ENCODE measurements at places on chromosomes 13 and 19.
A peak's percentile ranks its signal among the peaks of the same experiment; 100 is the strongest.

GRCh38 chr13:106302011-106302410 lies 233.5 kb downstream of the EFNB2 start:
- DNase-seq: no peak

DNA sequence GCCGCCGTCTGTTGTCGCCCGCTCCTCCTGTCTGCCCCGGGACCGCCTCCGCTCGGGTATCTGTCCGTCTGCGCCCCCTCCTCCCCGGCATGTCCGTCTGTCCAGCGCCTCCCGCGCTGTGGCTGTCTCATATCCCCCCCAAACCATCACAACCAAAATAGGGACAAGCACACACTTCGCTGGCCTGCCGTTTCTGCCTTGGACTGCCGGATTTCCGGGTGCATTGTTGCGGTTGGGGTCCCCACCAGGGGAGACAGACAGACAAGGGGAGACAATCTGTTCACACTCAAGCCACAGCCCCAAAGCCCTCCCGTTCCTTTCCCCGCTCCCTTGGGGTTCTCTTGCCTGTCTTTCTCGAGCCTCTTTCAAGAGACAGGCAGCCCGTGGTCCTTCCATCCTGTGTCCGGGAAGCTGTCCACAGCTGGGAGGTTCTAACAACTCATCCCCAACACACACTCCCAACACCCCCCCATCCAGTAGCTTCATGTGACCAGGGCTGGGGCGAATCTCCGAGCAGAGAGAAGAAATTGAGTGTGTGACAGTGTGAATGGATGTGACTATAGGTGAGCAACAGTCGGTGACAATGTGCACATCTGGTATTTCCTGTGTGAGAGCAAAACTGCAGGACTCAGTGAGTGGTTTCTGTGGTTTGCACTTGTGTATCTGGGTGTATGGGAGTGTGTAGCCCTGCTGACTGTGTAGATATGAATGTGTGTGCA lies 16.5 kb upstream of the FOSB start:
- DNase-seq: no peak

DNA sequence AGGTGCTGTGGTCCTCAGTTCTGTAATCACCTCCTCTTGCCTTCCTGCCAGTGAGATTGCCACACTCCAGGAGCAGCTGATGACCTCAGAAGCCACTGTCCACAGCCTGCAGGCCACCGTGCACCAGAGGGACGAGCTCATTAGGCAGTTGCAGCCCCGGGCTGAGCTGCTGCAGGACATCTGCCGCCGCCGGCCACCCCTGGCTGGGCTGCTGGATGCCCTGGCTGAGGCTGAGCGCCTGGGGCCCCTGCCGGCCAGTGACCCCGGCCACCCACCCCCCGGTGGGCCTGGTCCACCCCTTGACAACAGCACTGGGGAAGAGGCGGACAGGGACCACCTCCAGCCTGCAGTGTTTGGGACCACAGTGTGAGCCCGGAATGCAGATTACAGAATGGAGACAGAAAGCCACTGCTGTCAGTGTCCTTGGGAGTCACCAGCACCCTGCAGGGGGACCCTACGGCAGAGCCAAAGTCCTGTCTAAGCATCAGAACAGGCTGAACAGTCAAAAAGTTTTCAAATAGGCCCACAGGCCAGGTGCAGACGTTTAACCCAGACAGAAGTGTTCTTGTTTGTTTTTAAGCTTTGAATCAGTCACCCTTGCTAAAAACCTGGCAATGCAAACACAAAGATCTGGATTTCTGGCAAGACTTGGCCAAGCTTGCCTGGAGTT lies 4.2 kb downstream of the VMAC start:
- DNase-seq: no peak

DNA sequence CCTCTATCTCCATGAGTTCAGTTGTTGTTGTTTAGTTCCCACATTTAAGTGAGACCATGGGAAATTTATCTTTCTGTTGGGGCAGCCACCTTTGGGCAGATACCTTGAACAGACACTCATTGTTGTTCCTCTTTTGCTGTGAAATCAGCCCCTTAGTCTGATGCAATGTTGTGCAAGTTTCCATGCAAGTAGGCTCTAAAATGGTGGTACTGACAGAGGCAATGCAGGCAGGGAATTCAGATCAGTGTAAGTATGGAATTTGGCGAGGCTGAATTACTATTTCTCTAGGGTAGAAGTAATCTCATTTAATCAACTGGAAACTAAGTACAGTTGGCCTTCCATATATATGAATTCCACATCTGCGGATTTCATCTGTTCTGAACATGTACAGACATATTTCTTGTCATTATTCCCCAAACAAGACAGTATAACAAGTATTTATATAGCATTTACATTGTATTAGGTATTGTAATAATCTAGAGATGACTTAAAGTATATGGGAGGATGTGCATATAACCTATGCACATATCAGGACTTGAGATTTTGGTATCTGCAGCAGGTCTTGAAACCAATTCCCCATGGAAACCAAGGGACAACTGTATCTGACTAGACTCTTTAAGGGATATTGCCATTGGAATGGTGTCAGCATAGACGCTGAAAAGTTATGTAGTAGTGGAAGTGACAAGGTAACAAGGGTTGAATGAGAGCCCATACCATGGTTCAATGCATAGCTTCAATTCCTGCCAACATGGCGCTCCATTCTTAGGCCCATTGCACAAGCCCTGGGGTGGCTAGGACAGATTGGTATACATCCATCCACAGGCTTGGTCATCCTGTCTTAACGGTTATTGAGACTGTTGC lies 281.5 kb upstream of the HTR2A start:
- no peak for DNase-seq

DNA sequence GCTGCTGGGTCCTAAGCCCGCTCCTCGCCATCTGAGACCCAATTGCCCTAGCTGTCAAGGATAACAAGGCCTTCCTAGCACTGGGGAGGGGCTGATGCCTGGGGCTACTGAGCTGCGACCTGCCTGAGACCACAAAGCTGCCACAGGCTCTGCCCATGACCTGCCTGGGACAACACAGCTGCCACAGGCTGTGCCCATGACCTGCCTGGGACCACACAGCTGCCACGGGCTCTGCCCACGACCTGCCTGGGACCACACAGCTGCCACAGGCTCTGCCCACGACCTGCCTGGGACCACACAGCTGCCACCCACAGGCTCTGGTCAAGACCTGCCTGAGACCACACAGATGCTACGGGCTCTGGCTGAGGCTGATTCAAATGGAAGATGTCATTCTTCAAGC lies 54.8 kb downstream of the EPS15L1 start:
- no peak for DNase-seq

DNA sequence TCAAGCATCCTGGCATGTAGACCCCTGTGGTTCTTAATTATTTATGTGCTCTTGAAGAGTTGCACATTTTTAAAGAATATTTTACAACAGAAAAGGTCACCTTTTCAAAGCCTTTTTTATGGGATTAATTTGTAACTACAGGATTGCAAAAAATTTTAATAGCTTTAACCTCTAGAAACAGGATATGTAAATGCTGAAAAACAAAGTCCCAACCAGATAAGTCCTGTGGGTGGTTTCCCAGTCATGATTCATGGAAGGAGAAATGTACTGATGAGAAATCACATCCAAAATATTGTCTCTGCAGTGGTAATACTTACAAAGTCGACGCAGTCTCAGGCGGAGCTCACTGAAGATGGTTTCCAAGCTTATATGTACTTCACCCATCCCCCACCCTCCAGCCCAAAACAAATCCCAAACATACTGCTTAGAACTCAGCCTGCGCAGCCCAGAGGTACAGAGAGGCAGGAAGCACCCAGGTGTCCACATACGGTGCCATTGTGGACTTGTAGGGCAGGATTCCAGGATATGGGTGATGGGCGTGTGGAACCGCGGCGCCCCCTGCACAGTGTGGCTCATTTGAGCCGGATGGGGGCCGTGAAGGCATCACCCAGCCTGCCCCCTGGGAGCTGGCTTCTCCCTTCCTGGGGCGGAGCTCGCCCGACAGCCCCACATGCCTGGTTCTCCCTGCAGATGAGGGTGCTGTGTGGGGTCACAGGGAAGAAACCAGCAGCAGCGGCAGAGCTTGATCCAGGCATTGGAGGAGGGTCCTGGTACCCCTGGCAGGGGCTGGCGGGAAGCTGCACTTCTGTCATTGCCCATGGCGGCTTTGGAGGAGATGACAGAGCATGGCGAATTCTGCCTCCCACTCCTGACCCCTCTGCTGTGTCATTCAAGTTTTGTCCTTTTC lies 101.2 kb downstream of the ATP11A start:
- DNase-seq: no peak

DNA sequence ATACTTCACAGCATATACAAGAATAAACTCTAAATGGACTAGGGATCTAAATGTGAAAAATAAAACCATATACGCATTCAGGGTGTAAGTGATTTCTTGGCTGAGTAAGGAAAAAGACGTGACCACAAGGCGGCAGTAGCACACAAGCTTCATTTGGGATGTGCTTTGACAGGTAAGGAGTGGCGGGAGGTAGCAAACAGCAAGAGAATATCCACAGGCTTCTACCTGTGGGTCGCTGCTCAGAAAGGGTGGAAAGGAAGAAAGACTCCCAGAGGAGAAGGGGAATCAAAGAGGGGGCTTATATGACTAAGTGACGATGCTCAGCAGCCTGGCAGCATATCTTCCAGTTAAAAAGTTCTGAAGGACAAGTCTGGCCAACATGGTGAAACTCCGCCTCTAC lies 2.5 kb upstream of the ZNF121 start:
- peak; percentile 85 for DNase-seq

DNA sequence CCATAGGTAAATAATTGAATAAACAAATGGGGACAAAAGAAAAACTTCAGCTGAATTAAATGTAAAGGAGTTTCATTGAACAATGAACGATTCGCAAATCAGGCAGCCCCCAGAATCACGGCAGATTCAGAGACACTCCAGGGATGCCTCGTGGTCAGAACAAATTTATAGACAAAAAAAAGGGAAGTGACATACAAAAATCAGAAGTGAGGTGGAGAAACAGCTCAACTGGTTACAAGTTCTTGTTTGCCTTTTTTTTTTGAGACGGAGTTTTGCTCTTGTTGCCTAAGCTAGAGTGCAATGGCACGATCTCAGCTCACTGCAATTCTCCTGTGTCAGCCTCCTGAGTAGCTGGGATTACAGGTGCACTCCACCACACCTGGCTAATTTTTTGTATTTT lies 5.7 kb downstream of the ZNF566 start:
- no peak for DNase-seq

DNA sequence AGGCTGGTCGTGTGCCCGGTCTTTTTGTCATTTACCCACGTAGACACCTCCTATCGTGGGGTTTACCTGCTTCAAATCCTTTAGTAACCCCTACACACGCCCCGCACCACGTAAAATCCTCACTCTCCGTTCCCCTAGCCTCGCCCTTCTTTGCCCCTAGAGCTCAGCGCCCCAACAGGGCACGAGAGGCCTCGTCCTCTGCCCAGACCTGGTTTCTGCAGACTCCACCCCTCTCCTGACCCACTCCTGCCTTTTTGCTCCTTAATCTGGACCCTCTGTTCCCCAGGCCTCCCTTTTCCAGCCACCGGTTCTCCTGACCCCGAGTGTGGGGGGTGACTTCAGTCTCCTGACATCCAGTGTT lies 412 bp downstream of the ZNF528 start:
- no peak for DNase-seq

- no peak for DNase-seq
These were observed 436.8 kb downstream of the FGF14 start for GRCh38 chr13:101965096-101965495.

DNA sequence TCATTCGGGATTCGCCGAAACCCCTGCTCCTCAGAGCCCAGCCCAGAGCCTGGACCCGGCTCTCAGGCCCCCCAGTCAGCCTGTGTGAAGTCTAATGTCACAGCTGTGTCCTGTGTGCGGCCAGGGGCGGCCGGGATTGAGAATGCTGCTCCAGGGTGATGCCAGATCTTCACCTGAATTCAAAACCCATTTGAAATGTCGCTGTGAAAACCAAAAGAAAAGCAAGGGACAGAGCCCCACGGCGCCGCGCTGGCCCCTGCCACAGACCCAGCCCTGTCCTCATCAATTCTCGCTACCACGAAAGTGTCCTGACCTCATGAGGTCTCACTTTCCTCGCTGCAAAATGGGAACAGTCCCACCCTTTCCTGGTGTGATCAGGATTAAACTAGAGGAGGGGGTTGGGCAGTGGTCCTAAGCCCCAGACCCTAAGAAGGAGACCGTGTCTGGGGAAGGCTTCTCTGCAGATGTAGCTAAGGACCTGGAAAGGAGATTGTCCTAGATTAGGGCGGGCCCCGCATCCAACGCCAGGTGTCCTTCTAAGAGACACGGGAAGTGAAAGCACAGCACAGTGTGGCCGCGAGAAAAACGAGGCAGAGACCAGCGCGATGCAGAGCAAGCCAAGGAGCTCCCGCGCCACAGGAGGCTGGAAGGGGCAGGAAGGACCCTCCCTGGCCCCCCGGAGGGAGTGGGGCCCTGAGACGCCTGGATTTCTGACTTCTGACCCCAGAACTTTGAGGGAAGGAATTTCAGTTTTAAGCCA lies 34.0 kb upstream of the SPACA7 start:
- no peak for DNase-seq

- peak; percentile 54 for DNase-seq
These were observed 22.2 kb downstream of the SIGLEC5 start for GRCh38 chr19:51607920-51608562.

GRCh38 chr13:45353895-45354294 lies 12.9 kb upstream of the TPT1 start:
- DNase-seq: no peak

DNA sequence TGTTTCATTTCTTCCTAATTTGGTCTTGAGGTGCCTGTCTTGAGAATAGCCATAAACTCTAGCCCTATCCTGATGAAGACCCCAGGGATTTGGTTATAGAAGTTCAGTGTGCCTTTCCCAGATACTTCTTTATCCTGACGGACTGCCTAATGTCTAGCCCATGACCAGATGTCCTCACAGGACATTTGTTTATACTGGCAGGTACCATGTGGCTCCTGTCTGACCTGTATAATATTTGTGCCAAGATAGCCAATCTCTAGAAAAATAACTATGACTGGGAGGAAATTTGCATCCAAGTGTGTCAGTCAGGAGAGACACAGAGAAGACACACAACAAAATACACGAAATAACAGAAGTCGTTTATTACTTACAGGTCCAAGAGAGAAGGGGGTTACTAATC lies 69.2 kb upstream of the MIR17HG start:
- no peak for DNase-seq

DNA sequence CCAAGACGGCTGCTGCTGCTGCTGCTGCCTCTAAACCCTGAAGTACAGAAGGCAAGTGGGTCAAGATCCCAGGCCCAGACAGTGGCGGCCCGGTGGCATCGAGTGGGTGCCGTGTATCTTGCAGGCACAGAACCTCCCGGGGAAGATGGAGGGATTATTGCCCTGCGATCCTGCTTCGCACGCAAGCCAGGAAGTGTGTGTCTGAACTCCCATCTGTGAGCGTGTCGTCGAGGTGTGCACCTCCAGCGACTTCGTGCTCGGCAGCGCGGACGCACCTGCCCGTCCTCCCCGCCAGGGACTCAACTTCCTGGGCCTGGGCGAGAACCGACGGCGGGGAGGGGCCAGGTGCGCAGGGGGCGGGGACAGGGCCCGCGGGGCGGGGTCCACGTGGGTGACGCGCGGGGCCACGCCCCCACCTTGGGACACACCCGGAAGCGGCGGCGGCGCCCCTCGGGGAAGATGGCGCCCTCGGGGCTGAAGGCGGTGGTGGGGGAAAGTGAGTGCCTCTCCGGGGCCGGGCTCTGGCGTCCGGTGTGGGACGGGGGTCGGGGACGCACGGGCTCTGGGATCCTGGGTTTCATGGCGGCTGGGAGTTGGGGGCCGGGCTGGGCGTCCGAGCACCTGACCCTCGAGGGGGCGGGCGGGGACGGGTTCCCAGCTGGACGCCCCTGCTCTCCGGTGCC lies at the start of gene STXBP2:
Gene STXBP2 (plus strand): TSS at position 420 of the 683 bp plus-strand sequence. CDS start 40 bp downstream, at position 460.
- DNase-seq: no peak

Data from cerebellar cortex (tissue), 1 donor.